ENCODE measurements at places on chromosomes 4 and X. TPM values are rescaled to one million over a fixed set of nuclear protein-coding genes. Genes with fewer than 3 reads are reported as not detected.

DNA sequence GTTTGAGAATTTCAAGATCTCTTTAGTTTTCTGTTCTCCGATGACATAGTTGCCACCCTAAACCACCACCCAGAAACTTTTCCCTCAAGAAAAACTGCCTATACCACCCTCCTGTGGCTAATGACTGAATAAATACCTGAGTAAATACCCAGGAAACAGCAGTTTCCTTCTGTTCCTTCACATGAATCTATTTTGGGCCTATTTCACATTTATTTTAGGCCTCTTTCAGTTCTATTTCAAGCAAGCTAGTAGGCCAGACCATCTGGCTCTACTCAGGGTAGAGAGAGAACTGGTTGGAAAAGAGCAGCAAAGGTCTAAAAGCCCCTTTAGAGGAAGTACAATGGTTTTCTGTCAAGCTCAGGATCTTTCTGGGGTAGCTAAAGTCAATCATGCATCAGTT lies 23.4 kb downstream of the ARHGEF9 start:
- DNase-seq, result no peak

FAM47E gene
- total RNA-seq, result 1.1 TPM

- DNase-seq, result no peak
These were observed 624.2 kb downstream of the PCDH18 start for GRCh38 chr4:136908122-136908521.

NUDT10 gene
- 4.1 TPM for total RNA-seq

GRCh38 chr4:112348488-112349158 lies 51.5 kb downstream of the ALPK1 start:
- peak; percentile 42 for DNase-seq

DNA sequence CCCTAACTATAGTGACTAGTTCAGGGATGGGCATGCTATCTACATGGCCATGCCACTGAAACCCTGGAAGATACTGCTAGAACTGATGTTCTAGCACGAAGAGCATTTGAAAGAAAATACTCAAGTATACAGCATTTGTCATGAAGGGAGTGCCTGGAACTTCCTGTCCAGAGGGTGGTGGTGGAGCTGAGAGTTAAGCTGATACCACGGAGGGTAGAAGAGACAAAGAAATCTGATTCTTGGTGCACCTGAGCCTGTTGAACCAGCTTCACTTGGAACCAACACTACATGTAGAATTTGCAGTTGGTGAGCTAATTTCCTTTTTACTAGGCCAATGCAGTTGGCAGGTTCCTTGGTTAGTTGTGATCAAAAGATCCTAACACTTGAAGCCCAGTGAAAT lies 116.4 kb downstream of the CCNG2 start:
- DNase-seq, result no peak

- DNase-seq, result no peak
These were observed 2324.7 kb upstream of the AGA start for GRCh38 chr4:179766938-179767337.

BRS3 gene
- total RNA-seq, result not detected

- DNase-seq, result no peak
These were observed 4.7 kb downstream of the KCND1 start for GRCh38 chrX:48966796-48967579.

GRCh38 chrX:49058794-49059193 lies at the start of gene CCDC120:
TSS of gene CCDC120 (plus strand) at chrX:49058999. CDS start at chrX:49062042, 3,043 bp downstream.
- no peak for DNase-seq

LGI2 gene
- total RNA-seq, result 0.18 TPM

DNA sequence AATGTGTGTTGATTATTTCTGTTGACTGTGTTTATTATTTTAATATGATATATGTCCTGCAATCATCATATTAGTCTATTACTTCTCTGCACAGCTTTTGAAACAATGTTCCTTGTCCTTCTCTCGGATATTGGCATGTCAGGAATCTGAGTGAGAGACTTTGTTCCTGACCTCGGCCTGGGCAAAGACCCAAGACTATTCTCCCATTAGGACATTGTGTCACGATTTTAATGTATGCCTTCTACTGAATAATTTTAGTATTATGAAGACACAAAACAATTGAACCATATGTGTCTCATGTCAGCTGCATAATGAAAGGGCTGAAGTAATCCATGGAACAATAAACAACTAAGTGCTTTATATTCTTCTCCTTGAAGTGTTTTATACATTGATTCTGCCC lies 580.8 kb upstream of the TENM3 start:
- no peak for DNase-seq

DNA sequence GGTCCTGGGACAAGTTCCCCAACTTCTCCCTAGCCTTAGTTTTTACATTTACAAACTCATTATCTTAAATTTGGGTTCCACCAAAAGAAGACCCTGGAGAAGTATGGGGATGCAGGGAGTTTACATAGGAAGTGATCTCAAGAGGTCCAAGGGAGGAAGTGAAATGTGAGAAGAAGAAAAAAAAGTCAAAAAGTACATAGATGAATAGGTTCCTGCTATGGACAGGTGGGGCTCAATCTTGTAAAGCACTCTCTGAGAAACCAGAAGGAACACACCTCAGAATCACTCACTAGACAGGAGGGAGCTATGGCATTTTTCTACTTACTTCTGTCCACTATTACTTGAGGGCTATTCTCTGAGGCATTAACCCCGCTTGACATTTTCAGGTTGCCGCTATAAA lies 56.6 kb downstream of the ARHGAP6 start:
- no peak for DNase-seq

RAB39B gene
- total RNA-seq, result 1.3 TPM

DNA sequence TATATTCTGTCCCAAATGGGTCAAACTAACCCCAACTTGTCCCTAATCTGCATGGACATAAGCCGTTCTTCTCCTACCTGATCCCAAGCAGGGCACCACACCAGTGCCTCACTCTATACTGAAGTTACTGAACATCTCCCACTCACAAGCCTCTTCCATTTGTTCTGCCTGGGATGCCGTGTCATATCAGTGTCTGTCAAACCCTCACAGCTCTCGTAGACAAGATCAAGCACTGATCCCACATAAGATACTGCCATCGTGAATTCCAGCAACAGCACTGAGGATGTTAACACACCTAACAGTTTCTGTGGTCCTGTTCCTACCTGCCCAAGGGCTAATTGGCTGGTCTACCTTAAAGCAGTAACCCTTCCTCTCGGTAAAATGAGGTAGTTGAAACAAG lies 162.1 kb downstream of the APBB2 start:
- no peak for DNase-seq

RAPGEF2 gene
- total RNA-seq, result 108 TPM

CXCL8 gene
- not detected for total RNA-seq

- DNase-seq, result no peak
These were observed 658 bp downstream of the SCOC start for GRCh38 chr4:140374130-140374477.

GRCh38 chr4:46874811-46875210 lies 34.2 kb downstream of the COX7B2 start:
- DNase-seq, result no peak

- no peak for DNase-seq
These were observed 42.9 kb downstream of the FNIP2 start for GRCh38 chr4:158811704-158812103.
